ENCODE measurements at places on chromosomes 2 and 18.

DNA sequence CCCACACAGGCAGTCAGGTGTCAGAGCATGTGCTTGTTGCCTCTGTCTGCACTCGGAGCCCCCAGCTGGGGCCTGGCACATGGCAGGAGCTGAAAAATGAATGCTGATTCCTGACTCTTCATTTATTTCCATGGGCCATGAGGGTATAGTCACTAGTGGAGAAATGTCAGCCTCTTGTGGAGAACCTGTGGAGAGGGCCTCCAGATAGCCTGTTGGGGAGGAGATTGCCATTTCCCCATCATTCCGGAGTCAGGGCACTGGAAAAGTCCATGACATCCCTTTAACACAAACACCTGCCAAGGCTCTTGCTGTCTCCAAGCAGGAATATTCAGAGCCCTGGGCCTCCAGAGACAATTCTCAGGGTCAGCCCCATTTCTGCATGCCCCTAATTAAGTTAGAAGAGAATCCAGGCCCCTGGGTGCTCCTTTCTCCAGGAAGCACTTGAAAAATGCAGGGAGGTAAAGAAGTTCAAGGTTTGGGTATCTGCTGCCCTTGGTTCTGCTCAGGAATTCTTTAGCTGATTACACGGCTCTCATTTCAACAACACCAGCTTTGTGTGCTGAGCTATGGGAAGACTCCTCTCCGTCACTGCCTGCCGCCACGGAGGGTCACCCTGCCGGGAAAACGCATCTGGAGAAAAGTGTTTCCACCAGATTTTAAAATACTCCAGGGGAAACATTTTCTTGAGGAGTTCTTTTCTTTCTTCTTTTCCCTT lies 311.3 kb downstream of the MYCN start:
- no peak for DNase-seq

DNA sequence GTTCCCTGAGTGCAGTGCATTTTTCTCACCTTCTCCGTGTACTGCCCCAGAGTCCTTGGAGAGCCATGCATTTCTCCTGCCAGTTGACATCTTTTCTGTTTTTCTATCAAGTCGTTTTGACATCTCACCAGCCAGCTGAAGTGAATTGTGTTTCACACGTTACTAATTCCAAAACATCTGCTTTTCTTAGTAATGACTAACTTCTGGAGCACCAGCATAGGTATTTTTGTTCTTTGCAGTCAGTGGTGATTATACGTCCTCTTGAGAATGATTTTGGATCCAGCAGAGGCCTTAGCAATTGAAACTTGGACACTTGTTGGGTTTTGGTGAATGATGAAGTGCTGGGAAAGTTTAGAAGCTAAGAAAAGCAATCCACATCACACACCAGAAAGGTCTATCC lies 112.5 kb downstream of the PIK3C3 start:
- no peak for DNase-seq

- DNase-seq, result peak; percentile 94
Observed at GRCh38 chr2:98508709-98509066, 64.0 kb downstream of the INPP4A start.

- no peak for DNase-seq
Observed at GRCh38 chr2:3257826-3258225, 119.8 kb downstream of the EIPR1 start.

GRCh38 chr2:66127061-66127460 lies 307.9 kb upstream of the MEIS1 start:
- DNase-seq, result no peak

GRCh38 chr2:6966446-6966940 lies 49.3 kb downstream of the RNF144A start:
- no peak for DNase-seq

GRCh38 chr18:52402814-52403213 lies 62.8 kb downstream of the DCC start:
- no peak for DNase-seq

GRCh38 chr18:70382017-70382416 lies 93.2 kb downstream of the SOCS6 start:
- DNase-seq, result peak; percentile 76

GRCh38 chr2:47249157-47249900 lies 94.2 kb upstream of the STPG4 start:
- DNase-seq, result no peak

- no peak for DNase-seq
Observed at GRCh38 chr2:134911400-134911785, 7.2 kb upstream of the CCNT2 start.

GRCh38 chr2:39524756-39525635 lies 87.9 kb upstream of the MAP4K3 start:
- peak; percentile 72 for DNase-seq

DNA sequence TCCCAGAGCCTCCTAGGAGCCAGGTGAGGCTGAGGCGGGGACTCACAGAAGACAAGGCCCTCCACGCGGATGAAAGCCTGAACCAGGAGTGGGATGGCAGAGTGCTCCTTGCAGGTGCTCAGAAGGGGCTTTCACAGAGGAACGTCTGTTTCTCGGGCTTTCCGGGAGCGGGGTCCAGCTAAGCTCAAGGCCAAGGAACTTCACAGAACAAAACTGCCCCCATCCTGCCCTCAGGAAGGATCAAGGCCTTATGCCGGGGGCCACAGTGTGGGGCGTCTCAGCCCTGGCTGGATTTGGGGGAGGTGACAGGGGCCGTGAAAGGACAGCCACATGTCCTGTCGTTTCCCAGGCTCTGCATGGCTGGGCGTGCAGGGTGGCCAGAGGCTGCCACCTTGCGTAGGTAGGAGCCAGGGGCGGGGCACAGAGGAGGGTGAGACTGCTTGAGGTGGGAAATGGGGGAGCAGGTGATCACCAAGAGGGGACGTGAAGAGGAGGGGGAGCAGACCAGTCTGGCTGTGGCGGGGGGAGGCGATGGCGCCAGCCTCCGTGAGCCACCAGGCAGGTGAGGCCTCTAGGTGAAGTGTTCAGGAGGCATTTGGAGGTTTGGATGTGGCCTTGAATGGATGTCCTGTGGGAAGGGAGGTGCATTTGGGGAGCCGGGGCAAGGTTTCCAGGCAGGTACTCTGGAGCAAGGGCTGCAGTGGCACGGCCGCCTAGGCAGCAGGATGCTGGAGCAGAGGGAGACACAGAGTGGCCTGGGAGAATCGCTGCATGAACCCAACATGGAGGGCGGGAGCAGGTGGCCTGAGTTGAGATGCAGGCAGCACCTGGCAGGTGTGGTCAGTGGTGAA lies 79.1 kb downstream of the TWIST2 start:
- DNase-seq, result no peak

GRCh38 chr2:159090514-159091201 lies 122.2 kb downstream of the TANC1 start:
- DNase-seq, result no peak

DNA sequence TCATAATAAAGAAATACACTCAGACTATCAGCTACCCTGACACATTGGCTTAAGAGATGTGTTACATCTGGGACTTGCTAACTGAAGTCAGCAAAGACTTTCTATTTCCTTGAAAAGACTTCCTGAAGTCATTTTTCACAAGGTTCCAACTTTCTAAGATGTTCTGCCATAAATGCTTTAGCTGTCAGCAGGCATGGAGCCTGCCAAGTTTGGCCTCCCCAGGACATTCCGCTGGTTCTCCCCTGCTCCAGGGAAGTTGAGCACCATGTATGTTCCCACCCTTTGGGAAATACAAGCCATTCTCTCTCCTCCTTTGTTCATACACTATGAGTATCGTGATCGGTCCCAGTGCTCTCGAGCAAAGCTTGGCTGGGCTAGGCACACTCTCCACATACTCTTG lies 202.7 kb upstream of the CCDC68 start:
- DNase-seq, result no peak

GRCh38 chr2:205293559-205293958 lies 388.7 kb upstream of the NRP2 start:
- DNase-seq, result peak; percentile 95

GRCh38 chr2:65562890-65563289 lies 130.5 kb upstream of the SPRED2 start:
- no peak for DNase-seq

DNA sequence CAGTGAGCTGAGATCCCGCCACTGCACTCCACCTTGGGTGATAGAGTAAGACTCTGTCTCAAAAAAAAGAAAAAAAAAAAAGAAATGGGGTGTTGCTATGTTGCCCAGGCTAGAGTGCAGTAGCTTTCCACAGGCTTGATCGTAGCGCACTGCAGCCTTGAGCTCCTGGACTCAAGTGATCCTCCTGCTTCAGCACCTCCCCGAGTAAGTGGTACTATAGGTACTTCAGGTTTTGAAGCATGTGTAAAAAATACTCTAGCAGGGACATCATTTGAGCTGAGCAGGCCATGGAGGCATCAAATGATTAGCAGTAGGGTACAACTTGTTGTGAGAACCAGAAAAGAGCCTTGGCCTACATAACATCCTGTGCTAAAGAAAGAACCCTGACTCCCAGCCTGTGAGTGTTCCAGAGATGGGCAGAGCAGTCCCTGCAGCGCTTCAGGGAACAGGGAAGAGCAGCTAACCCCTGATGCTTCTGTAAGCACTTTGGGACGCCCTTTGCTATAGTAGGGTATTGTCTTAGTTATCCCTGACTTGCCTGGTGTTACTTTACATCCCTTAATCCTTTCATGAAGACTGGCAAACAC lies 119.1 kb downstream of the NEDD4L start:
- no peak for DNase-seq
